ENCODE measurements at places on chromosomes 3 and 15.

DNA sequence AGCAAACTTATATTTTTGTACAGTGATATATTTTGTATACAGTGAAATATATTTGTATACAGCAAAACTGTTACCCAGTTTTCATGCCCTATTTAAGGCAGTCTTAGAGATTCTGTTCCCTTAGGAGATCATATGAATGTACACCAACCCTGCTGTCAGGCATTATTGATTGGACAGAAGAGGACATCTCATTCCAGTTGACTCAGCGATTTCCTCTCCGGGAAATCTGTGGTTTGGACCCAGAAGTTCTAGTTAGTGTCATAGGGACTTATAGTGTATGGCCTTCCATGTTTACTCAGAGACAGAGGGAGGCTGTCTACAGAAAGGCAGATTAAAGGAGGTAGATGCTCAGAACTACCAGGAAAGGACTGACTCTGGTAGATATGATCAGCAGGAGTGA lies 318.8 kb upstream of the KCNMB2 start:
- DNase-seq: no peak

DNA sequence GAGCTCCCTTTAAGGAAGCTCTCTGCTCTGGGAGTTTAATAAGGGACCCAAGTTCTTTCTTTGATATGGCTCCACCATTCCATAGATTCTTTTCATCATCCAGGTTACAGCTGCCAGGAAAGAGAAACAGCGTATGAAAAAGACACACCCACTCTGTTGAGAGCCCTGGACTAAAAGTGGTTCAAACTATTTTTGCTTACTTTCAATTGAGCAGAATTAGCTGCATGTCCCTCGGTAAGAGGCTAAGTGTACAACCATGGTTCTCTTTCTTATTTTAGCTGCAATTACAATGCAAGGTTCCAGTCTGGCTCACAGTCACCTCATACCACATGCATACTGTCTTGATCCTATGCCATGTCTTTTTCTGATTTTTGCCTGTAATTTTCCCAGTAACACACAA lies 1288.3 kb downstream of the NSUN3 start:
- no peak for DNase-seq

DNA sequence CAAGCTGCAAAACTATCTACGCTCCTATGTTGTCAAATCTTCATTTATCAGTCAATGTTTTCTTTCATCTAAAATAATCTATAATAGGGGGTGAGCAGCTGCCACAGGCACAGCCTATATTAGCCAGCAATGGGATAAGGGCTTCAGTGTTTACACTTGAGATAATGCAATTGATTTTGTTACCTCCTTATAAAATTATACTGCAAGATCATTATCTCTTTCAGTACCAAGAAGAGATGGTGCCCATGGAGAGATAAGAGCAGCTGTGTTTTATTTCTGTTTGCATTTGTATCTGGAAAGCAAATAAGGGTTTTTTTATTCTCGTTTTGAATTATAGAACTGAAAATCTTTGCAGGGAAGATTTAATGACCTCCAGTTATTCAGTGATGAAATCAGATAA lies 68.9 kb downstream of the PLD1 start:
- DNase-seq: no peak

DNA sequence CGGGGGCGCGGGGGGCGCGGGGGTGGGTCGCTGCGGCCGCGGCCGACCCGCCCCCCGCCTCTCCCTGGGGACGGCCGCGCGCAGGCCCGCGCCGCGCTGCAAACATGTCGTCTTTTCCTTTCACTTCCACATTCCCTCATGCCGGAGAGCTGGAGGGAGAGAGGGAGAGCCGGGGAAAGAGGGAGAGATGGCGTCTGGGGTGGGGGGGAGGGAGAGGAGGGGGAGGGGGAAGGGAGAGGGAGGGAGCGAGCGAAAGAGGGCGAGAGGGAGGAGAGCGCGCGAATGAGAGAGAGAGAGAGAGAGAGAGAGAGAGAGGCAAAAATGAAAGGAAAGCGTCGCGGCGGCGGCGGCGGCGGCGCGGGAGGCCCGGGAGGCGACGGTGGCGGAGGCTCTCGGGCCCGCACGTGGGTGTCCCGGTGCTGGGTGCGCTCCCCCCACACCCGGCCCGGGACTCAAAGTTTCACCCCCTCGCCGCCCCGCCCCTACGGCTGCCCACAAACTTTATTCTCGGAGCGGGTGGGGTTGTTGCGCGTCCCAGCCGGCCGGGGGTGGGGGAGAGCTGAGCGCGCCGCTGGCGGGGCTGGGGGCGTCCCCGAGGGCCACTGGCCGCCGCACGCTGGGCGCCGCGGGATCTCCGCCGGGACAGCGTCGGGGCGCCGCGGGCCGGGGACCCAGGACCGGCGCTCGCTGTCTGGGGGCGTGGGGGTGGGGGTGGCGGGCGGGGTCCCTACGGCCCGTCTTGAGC lies 731 bp downstream of the ZNF710 start:
- DNase-seq: no peak

GRCh38 chr3:51966922-51967383 lies 301 bp downstream of the PCBP4 start:
- no peak for DNase-seq

- DNase-seq: no peak
Observed at GRCh38 chr3:14377838-14378169, 24.6 kb upstream of the SLC6A6 start.

GRCh38 chr3:197367081-197367780 lies 68.8 kb upstream of the DLG1 start:
- DNase-seq: peak; percentile 40

- DNase-seq: no peak
Observed at GRCh38 chr3:111517801-111518200, 24.2 kb upstream of the CD96 start.

DNA sequence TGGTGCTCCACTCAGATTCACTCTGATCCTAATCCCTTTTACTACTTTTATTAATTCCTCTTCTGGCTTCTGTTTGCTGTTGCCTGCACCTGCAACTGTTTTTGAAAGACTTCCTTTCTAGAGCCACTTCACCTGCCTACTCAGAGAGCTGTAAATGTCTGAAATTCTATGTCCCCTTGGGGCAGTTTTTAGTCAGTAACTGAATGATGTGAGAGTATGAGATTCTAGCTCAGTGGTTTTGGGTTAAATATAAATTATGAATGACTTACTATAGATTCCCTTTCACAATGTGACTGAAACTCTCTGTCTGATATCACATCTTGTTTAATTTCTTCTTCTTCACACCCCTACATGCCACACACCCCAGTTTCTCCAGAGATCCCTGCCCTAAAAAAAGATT lies 47.8 kb upstream of the LRRC3B start:
- no peak for DNase-seq

DNA sequence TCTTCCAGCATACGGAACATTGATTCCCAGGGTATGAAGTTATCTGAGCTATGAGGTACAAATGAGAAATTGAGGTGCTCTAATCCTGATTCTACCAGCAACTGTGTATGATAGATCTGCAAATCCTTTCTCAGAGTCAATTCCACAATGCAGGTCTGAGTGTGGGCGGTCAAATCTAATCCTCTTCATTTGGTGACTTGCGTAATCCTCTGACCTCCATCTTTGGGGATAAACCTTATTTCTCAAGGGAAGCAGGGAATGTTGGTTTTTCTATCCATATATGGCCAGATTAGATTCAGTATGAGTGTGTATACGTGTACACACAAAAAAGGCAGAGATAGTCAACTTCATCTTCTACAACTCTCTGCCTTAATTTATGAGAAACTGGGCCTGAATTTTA lies 348.4 kb upstream of the IL12A start:
- DNase-seq: no peak

GRCh38 chr15:29470794-29471193 lies 201.2 kb upstream of the NSMCE3 start:
- no peak for DNase-seq

DNA sequence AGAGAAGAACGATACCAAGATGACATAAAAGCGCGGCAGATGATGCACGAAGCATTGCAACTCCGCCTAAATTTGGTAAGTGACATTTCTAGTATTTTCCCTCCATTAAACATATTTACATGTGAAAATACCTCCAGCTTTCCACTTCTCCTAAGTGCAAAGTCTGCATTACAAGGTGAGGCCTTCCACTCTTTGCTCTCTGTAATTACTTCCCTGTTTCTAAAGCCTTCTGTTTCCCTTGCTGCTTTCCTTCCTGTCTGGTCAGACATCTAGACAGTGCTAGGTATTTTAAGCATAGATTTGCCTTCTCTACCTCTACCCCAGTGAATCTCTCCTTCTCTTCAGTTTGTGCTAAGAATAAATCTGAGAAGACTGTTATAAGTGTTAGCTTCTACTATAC lies 1.9 kb downstream of the P2RY12 start:
- no peak for DNase-seq

- no peak for DNase-seq
Observed at GRCh38 chr15:99719096-99719541, 14.1 kb downstream of the LYSMD4 start.

DNA sequence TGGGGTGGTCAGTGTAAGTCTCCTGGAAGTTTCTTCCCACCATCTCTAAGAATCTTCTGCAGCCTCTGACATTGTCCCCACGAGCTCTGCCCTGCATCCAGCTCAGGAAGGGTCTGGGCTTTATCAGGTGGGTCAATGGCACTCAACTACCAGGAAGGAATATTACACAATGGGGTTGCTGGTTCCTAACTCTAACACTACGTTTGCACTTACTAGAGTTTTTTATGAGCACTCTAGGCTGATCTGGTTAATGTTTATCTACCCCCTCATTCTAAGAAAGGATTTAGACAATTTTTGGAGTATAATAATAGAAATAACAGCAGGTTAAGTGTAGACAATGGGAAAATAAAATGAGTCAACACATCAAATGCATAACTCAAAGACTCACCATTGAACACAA lies 411.1 kb upstream of the RGMA start:
- DNase-seq: no peak

GRCh38 chr3:13479582-13480339 lies at the start of gene HDAC11:
Gene HDAC11, plus strand, starts transcription at chr3:13480306. Its CDS starts 42 bp downstream, at chr3:13480348.
- DNase-seq: peak; percentile 54

- DNase-seq: peak; percentile 83
Observed at GRCh38 chr3:135576751-135577150, 388.8 kb upstream of the PPP2R3A start.

DNA sequence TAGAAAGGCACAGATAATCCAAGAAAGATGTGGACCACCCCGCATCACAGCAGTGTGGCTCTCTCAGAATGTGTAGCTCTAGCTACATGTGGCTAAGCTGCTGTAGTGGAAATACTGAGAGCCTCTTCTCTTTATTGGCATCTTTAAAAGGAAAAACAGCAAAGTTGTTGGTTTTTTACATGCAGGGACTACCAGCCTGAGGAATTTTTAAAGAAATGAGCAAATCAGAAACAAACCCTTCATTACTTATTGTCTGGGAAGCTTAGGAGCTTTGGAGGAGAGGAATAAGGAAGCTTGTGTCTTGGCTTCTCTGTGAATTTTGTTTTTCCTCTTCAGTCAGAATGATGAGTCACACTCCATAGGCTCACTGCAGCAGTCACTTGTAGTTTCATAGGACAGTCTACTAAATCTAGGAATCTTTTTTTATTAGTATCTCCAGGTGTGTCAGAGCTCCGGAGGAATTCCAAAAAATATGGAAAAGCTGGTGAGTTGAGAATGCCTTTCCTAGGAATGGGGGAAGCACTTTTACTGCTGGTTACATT lies 27.5 kb downstream of the POLG start:
- no peak for DNase-seq

DNA sequence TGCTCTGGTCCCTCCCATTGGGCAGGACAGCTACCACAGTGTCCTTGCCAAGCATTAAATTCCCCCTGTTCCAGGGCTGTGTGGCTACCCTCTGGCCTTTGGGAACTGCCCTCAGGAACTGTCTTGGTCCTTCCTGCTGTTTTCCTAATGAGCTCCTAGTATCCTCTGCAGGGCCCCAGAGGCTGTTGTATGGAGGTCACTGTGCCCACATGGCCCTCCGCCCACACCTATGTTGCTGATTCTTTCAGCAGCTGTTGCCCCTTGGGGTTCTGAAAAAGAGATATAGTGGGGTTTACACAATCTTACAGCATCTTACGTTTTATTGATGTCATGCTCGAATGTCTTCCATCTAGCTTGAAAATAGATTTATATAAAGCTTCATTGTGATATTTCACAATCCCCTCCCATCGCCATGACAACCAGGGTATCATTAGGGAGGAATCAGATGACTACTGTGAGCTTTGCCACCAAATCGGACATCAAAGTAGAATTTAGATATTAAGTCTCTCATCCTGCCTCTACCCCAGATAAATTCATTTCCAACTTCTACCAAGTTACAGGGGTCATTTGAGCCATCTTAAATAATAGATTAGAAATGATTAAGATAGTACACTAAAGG lies 97.1 kb upstream of the NR2E3 start:
- no peak for DNase-seq

GRCh38 chr3:16053794-16054193 lies 120.7 kb upstream of the GALNT15 start:
- no peak for DNase-seq

- DNase-seq: no peak
Observed at GRCh38 chr3:72306800-72307341, 521.9 kb upstream of the PROK2 start.

DNA sequence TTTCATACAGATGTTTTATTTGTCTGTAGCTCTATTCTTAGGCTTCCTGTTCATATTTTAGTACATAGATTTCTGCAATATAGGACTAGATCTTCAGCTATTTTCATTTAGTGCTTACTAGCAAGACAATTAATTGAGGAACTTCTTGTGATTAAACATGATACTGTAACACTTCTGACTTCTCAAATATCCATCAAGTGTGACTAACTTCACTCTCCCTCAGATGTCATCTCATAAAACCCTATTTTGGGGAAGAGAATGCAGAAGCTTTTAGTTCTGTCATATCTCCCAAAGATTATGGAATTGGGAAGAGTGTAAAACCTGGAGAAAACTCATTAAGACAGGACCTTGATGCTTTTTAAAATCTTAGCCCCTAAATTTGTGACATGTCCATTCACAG lies 28.6 kb upstream of the GOLIM4 start:
- DNase-seq: no peak

DNA sequence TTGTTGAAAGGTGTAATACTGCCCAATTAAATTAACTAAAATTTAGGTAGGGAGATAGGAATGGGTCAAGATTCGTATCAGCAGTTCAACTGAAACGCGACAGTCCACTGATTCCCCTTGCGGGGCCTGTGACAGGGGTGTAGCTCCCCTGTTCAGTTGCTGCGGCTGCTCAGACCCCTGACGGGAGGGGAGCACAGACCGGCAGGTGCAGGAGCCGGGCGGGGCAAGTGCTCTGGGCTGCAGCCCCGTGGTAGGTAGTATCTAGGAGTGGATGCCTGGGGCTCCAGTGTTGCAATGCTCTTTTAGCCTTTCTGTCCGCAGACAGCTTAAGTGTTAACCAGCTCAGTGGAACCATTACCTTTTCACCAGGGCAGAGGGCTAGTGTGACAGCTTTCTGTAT lies 164.9 kb downstream of the ROBO2 start:
- DNase-seq: no peak

DNA sequence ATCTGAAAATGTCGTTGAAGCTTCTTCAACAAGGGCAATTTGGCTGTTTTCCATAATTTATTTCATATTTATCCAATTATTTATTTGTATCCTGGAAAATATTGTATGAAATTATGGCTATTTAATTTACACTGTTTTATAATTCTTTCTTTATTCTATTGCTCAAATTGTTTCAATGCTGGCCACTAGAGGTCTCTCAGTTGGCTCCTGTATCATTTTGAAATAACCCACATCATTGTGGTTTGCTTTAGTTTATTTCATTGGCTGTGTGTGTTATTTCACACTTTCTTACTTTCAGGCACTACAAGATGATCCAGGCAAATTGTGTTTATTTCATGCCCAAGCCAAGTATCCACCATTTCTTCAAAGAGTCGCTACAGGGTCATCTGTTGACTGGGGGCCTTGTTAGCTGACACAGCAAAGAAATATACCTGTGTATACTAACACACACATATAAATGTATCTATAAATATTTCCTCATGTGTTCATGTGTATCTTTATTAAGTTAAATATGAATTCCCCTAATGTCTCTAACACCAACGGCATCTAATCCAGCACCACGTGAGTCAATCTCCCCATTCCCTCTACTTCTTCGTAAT lies 86.2 kb downstream of the NPAP1 start:
- DNase-seq: no peak
